ENCODE measurements at places on chromosomes 12 and 14.

DNA sequence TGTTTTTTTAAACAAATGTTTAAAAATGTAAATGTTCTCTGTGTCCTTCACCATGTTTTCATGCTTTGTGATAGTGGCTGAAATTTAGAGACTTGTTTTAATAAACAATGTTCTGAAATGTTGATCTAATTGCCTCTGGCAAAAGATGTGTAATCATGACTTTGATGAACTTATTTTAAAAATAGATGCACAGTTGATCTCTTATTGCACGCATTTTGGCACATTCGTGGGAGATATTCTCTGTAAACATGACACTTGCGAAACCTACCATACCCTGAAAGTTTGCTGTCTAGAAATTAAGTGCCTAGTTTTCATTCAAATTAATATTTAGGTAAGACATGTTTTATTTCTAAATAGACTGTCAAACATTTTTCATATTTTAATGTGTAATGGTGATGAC is 119.7 kb upstream of the DNM1L start:
- DNase-seq, result no peak

GRCh38 chr12:23209793-23210192 is 584.8 kb downstream of the ETNK1 start:
- no peak for DNase-seq

GRCh38 chr14:32438517-32438916 is 109.4 kb downstream of the AKAP6 start:
- no peak for DNase-seq

GRCh38 chr14:51521764-51522163 is 129.9 kb upstream of the FRMD6 start:
- DNase-seq, result peak; percentile 91

DNA sequence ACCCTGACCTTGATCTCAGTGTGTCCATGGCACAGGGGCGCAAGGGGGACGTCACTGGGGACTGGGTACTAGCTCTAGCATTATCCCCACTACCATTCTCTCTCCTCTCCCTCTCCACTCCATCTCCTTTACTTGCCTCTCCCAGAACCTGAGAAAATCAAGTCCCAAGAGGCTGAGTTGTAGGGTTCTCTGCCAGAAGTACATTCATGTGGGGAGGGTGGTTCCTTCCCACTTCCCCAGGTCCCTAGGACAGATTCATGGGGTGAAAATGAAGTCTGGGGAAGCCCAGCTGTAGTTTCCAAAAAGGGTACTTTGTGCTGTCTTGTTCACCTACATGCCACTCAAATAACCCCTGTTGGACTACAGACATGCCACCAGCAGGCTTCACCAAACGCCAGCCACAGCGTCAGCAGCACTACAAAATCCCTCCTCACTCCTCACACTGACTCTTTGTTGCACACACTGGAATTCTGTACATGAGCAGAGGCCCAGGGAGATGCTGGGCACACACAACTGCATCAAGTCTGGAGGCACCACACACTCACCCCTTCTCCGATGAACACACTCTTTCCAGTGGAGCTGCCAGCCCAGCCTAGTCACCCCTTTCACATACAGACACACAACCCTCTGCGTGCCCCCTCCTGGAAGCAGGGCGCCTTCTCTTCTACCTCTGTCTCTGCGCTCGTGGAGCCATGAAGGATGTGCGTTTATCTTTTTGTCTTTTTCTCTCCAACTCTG is 6.9 kb downstream of the RARG start:
- no peak for DNase-seq

- no peak for DNase-seq
Observed at GRCh38 chr14:59328454-59328853, 136.7 kb downstream of the GPR135 start.

GRCh38 chr12:10018386-10018785 is 8.0 kb downstream of the CLEC12B start:
- DNase-seq, result no peak

DNA sequence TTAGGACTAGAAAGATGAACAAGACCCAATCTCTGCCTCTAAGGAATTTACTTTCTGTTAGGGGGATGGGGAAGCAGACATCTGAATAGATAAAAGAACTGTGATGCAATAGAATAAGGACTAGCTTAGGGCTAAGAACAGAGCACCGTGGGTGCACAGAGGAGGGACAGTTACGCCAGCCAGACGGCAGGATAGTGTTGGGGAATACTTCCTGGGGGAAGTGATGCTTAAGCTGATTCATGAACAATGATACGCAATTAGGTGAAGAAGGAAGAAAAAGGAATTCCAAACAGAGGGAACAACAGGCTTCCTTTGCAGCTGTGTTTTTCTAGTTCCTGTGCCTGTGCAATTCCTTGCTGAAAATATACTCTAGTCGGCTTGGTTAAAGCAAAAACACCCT is 501.1 kb downstream of the APAF1 start:
- DNase-seq, result no peak

DNA sequence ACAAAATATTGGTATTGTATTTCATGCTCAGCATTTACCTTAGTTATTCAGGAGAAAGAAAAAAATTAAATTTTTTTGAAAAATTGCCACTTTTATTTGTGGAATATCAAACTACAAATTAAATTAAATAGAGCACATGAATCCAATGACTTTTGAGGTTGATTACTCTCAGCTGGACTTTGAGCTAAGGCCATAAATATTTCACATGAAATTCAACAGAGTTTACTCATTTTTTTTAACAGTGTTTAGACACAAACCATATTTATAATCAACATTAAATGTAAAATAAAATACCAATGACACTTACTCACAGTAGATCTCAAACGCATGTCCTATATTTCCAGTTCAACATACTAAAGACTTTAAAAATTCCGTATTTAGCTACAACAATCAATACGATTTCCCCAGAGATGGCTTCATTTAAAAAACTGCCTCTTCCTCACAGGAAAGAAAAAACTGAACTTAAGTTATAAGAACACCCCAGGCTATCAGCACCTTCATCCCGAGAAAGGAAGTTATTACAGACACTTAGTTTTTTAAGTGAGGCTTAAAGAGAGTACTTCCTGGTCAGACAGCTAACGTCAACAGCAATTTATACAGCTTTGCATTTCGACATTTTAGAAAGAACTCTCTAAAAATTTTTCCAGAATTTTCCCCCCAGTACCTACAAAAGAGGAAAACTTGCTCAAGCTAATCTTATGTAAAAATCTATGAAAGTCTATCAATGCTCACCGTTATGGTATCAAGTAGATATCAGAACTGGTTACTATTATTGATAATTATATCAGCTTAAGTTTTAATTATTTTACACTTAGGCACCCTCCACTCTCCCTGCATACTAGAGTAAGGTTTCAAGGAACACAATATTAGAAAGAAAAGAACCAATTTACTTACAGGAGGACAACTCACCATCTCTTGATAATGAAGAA is 13.8 kb downstream of the TAOK3 start:
- DNase-seq, result no peak

DNA sequence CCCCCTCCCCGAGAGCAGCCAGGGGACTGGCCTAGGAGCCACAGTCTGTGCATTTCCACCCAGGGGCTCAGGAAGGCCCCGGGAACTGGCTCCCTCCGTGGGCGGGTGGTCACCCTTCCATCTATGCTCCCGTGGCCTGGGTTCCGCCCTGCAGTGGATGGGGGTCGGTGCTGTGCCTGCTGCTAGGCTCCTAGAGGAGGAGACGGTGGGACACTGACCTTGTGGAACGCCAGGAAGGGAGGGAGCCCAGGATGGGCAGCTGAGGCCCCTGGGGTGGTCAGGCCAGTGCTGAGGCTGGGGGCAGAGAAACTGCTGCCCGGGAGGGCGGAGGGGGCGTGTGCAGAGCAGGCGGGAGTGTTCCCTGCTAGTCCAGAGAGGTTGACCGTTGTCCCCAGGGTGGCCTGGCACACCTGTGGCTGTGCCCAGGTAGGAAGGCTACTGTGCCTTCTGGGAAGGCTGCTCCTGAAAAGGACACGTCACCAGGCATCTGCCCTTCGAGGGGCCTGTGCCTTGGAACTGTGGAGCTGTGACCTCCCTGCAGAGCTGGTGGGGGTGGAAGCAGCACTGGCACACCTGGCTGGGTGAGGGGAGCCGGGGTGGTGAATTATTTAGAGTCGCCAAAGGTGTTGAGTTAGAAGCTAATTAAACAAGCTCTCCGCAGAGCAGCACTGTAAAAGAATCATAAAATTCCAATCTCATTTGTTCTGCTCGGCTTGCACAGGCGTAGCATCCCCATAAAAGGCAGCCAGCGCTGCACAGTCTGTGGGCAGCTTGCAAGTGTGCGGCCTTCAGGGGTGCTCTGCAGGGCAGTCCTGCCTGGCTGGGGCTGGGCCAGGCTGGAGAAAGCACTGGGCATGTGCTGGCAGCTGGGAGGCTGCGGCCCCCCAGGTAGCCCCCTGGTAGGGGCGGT is 145.1 kb downstream of the KIF26A start:
- DNase-seq, result no peak

DNA sequence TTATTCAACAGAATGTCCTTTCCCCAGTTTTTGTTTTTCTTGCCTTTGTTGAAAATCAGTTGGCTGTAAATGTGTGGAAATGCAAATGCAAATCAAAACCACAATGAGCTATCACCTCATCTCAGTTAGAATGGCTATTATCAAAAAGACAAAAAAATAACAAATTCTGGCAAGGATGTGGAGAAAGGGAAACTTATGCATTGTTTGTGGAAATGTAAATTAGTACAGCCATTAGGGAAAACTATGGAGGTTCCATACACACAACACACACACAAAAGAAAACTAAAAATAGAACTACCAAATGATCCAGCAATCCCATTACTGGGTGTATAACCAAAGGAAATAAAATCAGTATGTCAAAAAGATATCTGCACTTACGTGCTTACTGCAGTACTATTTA is 518.8 kb upstream of the ATXN7L3B start:
- DNase-seq, result no peak

GRCh38 chr12:129331356-129332085 is 478.2 kb downstream of the GLT1D1 start:
- no peak for DNase-seq

DNA sequence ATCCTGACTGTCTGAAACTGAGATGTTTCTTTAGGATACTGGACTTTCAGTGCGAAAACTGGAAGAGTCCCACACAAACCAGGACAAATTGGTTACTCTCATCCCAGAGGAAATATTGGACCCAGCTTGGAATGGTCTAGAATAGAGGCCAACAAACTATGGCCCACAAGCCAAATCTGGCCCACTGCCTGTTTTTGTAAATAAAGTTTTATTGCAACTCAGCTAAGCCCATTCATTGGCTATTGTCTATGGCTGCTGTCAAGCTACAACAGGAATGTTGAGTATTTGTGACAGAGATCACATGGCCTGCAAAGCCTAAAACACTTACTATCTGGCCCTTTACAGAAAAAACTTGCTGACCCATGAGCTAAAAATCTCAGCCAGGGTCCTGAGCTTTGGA is 6.5 kb downstream of the WSCD2 start:
- no peak for DNase-seq

GRCh38 chr12:118025168-118025567 is 8.7 kb downstream of the RFC5 start:
- DNase-seq, result no peak

DNA sequence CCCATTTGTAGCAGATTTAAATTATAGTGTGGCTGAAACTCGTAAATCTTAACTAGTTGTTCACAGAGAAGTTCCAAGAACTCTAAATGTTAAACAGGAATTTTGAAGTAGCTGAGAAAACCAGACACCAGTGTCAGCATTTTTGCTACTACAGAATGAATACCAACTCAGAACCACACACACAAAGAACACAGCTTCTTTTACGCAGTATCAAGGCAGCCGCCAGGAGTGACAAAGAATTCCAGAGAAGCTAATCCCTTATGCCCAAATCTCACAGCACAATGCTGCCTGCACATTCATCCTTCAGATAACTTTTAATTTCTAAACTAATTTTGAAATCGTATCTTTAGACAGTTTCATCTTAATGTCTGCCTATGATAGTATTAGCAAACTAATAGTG is 37.4 kb downstream of the SLC6A15 start:
- no peak for DNase-seq

GRCh38 chr14:82046512-82047226 is 513.0 kb upstream of the SEL1L start:
- no peak for DNase-seq

DNA sequence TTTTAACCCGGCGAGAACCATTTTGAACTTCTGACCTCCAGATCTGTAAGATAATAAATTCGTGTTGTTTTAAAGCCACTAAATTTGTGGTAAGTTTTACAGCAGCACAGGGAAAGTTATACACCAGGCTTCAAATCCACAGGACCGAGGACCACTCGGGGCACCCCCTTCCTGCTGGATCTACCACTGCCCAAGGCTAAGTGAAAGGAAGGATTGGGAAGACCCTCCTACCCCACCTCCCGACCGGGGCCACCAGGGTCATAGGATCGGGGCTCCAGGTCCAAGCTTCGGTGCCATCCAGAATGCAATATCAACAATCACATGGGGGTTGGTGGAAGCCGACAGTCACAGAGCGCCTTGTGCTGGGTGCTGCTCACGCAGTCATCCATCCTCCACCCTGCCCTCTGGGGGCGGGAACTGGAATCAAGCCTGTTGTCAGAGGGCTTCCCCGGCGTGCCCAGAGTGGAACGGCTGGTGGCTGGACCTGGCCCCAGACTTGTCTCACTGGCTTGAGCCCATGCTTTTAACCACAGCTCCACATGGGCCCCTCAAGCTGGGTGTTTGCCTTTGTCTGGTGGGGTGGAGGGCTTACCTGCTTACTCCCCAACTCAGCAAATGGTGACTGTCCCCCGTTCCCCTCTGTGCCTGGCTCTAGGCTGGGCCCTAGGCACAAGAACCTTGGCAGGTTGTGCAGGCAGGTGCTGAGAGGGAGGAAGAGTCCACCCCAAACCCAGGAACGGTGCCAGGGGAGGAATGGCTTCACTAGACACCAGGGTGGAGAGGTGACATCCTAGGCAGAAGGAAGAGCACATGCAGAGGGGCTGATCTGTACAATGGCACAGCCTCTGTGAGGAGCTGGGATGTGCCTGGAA is 180.3 kb upstream of the RTL1 start:
- DNase-seq, result no peak

DNA sequence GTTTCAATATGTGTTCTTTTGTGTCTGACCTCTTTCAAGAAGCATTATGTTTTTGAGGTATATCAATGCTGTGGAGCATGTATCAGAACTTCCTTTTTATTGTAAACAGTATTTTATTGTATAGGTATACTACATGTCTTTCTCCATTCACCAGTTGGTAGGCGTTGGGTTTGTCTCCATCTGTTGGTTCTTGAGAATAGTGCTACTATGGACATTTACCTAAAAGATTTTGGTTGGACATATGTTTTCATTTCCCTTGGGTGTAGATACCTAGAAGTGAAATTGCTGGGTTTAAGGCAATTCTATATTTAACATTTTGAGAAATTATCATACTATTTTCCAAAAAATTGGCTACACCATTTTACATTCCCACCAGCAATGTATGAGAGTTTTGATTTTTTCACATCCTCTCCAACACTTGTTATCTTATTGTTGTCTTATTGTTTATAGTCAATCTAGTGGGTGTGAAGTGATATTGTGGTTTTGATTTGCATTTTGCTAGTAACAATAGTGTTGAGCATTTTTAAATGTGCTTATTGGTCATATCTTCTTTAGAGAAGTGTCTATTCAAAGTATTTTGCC is 409.2 kb downstream of the IPO8 start:
- peak; percentile 15 for DNase-seq

DNA sequence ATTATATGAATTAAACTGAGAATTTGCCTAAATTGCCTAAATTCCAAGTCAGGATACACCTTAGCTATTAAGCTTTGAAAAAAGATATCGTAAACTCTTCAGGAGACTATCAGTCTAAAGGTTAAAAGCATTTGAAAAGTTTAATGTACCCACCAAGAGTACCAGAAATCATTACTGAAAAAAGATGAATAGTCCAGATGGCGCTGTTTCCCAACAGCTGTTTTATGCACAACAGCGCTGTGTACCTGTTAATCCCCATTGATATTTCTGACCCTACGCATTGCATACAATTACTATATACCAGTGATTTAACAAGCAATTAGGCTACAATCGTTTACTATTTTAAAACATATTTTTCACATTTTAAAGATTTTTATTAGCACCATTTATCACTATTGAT is 185.0 kb downstream of the PLCZ1 start:
- no peak for DNase-seq

All from fibroblast of skin of left quadriceps (primary cell).